ENCODE measurements at places on chromosomes 13 and 19. TPM values are rescaled to one million over a fixed set of nuclear protein-coding genes. Genes with fewer than 3 reads are reported as not detected.

DNA sequence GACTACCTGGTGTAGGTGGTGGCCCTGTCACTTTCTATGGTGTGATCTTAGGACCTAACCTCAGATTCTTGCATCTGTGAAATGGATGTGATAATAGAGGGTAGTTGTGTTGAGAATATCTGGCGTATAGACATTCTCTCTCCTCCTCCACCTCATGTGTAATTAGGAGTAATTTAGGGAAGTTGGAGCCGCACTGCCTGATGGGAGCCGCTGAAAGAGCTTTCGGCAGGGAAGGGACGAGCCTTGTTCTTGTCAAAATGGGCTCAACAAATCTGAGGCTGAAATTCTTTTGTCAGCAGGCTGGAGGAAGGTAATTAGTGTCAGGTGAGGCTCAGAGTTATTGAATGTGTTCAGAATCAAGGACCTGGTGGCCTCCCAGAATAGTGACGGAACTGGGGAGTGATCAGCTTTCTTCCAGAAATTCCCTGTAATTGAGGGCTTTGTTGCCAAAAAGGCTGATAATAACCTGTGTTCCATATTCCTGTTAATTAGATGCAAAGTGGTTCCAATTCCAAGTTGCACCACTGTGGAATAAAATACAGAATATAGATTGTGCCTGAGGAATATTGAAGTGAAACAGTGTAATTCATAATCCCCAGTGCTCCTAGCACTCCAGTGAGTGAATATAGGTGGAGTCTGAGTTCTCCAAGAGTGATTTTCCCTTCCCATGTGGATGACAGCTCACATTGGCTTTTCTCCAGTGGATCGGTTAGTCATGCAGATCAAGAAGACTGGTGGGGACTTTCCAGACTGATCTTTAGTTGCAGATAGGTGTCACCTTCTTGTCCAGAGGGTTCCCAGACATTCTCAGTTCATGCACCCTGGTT, 47.5 kb downstream of the SPATA13 start:
- H3K27ac ChIP-seq = no peak overlapping the region
- H3K4me1 ChIP-seq = peaks cover 12% of the 10 kb centered on the region
- H3K36me3 ChIP-seq = no peaks in the 10 kb centered on the region
- DNase-seq = no peak

GRCh38 chr19:14514215-14514863, 3.9 kb downstream of the DNAJB1 start:
- H3K27me3 ChIP-seq = no peaks in the 10 kb centered on the region
- H3K4me3 ChIP-seq = no peak overlapping the region
- peak overlapping the region; percentile 1 for H3K27ac ChIP-seq

ZNF569 gene
- 3.0 TPM for total RNA-seq

- DNase-seq = peak; percentile 62
- H3K4me1 ChIP-seq = peaks cover 15% of the 10 kb centered on the region
- H3K27me3 ChIP-seq = no peaks in the 10 kb centered on the region
- no peak overlapping the region for H3K27ac ChIP-seq
These were observed 14.2 kb downstream of the CRTC1 start for GRCh38 chr19:18697680-18698079.

OLFM4 gene
- 2.1 TPM for total RNA-seq

ATP4A gene
- not detected for total RNA-seq

FSD1 gene
- total RNA-seq = 0.54 TPM

MAMSTR gene
- total RNA-seq = 3.1 TPM

DNA sequence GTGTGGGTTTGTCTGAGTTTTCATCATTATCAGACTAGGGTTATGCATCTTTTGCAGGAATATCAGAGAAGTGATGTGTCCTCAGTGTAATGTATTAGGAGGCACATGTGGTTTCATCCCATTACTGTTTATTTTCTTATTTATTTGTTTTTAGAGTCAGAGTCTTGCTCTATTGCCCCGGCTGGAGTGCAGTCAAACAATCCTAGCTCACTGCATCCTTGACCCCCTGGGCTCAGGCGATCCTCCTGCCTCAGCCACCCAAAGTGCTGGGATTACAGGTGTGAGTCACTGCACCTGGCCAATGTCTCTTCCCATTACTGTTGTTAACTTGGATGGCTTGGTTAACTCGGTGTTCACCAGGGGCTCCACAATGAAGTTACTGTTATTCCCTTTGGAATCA, 67.4 kb downstream of the MAP4K1 start:
- H3K4me1 ChIP-seq = no peaks in the 10 kb centered on the region
- no peaks in the 10 kb centered on the region for H3K27me3 ChIP-seq
- H3K27ac ChIP-seq = no peak overlapping the region
- no peak overlapping the region for H3K4me3 ChIP-seq
- no peaks in the 10 kb centered on the region for H3K36me3 ChIP-seq

C1QTNF9 gene
- 0.30 TPM for total RNA-seq
